Activated T-cell treated with anti-CD3 and anti-CD28 coated beads, Interleukin-2, amount 50 U/mL, for 72 hours (primary cell): ENCODE measurements at places on chromosomes 4 and X.
A peak's percentile ranks its signal among the peaks of the same experiment; 100 is the strongest.

DNA sequence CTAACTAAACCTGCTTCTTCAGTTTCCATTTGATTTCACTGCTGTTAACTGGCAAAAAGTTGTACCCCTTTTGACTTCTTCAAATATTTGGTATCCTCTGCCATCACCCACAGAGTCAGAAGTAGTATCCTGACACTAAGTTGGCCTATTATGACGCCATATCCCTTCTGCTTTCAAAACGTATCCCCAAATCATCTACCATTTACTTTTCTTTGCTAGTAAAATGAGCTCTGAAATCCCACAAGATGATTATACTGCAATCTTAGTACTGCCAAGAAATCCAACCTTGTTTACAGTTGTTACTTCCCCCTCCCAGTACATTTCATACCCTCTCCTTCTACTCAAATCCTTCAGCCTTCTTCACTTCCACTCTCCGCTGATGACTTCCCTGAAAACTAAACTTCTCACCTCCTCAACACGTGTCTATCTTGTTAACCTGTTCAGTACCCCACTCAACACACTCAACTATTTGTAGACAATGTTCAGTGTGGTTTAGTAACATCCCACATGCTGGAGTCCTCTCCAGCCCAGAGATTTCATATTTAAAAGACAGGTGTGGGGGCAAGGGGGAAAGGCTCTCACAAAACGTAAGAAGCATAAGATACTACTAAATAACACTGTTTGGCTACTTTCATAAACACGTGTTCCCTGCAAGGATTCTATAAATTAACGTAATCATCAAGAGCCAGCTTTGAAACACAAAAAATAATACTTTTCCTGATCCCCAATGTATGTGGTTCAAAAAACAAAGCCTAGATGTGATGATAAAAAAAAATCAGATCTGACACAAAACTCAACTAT, 1.3 kb downstream of the NAF1 start:
- DNase-seq = no peak
- H3K27me3 ChIP-seq = no peaks in the 10 kb centered on the region
- peak overlapping the region; percentile 89 for H3K4me3 ChIP-seq
- H3K36me3 ChIP-seq = peaks cover 20% of the 10 kb centered on the region
- H3K4me1 ChIP-seq = peaks cover 40% of the 10 kb centered on the region

GRCh38 chr4:187309456-187309855, 585.8 kb upstream of the FAT1 start:
- H3K4me3 ChIP-seq = no peak overlapping the region
- H3K27ac ChIP-seq = no peak overlapping the region
- no peak for DNase-seq
- H3K27me3 ChIP-seq = no peaks in the 10 kb centered on the region
- no peaks in the 10 kb centered on the region for H3K36me3 ChIP-seq

DNA sequence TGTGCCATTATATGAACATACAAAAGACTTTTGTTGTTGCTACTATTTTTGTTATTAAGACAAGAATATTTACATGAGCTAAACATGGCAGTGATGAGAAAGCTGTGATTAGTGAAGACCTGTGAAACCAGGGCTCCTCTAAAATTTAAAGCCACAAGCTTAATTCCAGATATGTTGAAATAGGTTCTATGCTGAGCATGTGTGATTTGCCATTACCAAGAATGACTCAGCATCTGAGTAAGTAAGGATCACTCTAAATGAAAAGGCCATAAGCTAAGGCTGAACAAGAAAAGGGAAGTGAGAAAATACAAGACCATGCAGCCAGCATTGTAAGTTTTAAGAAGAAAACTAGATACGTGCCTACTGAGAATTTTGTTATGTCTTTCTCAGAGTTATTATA, 75.9 kb upstream of the CAMK2D start:
- H3K4me3 ChIP-seq = no peak overlapping the region
- H3K36me3 ChIP-seq = no peaks in the 10 kb centered on the region
- DNase-seq = no peak
- peaks cover 5% of the 10 kb centered on the region for H3K27me3 ChIP-seq
- H3K27ac ChIP-seq = no peak overlapping the region

DNA sequence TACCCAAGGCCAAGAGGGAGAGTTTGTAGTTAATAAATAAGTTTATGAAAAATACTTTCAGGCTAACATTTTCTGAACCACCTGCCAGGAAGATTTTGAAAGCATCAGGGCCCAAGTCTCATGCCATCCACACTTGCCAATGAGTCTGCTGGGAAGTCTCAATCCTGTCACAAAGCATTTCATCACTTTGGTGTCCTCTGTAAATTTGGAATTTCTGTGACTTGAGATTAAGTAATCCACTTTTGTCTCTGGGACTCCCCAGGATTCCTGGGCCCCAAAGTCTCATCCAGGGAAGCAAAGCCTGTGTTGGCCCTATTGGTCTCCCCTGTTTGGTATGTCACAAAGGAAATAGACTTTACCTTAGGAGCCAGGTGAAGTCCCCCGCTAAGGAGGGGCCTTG, 99.2 kb upstream of the GPC4 start:
- H3K27me3 ChIP-seq = peaks cover 29% of the 10 kb centered on the region
- no peak overlapping the region for H3K27ac ChIP-seq
- no peak for DNase-seq
- H3K4me3 ChIP-seq = no peak overlapping the region

DNA sequence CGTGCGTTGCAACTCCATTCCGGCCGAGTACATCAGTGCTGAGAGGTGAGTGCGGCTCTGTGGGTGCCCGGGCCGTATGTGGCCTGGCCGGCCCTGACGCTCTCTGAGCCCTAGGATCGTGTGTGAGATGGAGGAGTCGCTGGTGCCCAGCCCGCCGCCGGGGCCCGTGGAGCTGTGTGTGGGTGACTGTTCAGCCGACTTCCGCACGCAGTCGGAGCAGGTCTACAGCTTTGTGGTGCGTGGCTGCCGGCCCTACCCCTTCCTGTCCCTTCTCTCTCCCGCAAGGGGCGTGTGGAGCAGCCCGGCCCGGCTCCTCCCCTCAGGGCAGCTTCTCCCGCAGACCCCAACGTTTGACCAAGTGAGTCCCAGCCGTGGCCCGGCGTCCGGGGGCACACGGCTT, 8.0 kb downstream of the PLXNA3 start:
- no peak for DNase-seq
- H3K27me3 ChIP-seq = no peaks in the 10 kb centered on the region
- peaks cover 1% of the 10 kb centered on the region for H3K36me3 ChIP-seq

GRCh38 chr4:150010525-150011126, 67.6 kb upstream of the DCLK2 start:
- H3K27me3 ChIP-seq = peaks cover 4% of the 10 kb centered on the region
- H3K27ac ChIP-seq = no peak overlapping the region
- no peak overlapping the region for H3K4me3 ChIP-seq
- no peak for DNase-seq
- H3K36me3 ChIP-seq = no peaks in the 10 kb centered on the region

DNA sequence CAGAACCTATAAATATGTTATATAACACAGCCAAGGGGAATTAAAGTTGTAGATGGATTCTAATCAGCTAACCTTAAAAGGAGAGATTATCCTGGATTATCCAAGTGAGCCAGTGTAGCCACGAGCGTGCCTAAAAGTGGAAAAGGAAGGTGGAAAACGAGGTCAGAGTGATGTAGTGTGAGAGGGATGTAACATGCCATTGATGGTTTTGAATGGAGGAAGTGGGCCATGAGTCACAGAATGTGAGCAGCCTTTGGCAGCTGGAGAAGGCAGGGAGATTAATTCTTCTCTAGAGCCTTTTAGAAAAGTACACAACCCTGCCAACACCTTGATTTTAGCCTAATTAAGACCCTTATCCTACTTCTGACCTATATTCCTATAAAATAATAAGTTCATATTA, 149.1 kb downstream of the SLC39A8 start:
- H3K36me3 ChIP-seq = no peaks in the 10 kb centered on the region
- H3K27ac ChIP-seq = no peak overlapping the region
- no peaks in the 10 kb centered on the region for H3K27me3 ChIP-seq

GRCh38 chr4:187208651-187209050, 485.0 kb upstream of the FAT1 start:
- no peaks in the 10 kb centered on the region for H3K4me1 ChIP-seq
- no peaks in the 10 kb centered on the region for H3K27me3 ChIP-seq
- H3K36me3 ChIP-seq = no peaks in the 10 kb centered on the region
- H3K4me3 ChIP-seq = no peak overlapping the region

GRCh38 chrX:44484607-44485146, 58.0 kb downstream of the FUNDC1 start:
- no peaks in the 10 kb centered on the region for H3K4me1 ChIP-seq
- H3K27me3 ChIP-seq = peaks cover 61% of the 10 kb centered on the region
- H3K27ac ChIP-seq = no peak overlapping the region

GRCh38 chrX:40908026-40908425, 172.7 kb upstream of the MED14 start:
- peaks cover 9% of the 10 kb centered on the region for H3K27me3 ChIP-seq
- no peaks in the 10 kb centered on the region for H3K36me3 ChIP-seq
- H3K27ac ChIP-seq = no peak overlapping the region
- no peak for DNase-seq
- H3K4me3 ChIP-seq = no peak overlapping the region

DNA sequence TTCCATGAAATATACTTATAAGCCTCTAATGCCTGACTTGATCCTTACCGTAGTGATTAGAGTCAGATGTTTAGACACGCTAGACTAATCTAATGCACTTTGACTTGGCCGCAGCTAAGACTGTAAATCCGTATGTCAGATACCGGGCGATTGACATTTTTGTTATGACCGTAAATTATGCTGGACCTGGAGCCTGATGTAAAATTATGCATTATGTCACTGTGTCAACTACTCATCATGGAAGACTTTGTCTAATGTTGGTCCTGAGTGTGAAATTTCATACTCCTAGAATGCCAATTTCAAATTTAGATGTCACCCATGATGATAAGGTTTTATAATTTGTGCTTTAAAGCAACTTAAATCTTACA, 123.6 kb upstream of the LIMCH1 start:
- no peaks in the 10 kb centered on the region for H3K4me1 ChIP-seq
- H3K27me3 ChIP-seq = no peaks in the 10 kb centered on the region
- no peak overlapping the region for H3K4me3 ChIP-seq

DNA sequence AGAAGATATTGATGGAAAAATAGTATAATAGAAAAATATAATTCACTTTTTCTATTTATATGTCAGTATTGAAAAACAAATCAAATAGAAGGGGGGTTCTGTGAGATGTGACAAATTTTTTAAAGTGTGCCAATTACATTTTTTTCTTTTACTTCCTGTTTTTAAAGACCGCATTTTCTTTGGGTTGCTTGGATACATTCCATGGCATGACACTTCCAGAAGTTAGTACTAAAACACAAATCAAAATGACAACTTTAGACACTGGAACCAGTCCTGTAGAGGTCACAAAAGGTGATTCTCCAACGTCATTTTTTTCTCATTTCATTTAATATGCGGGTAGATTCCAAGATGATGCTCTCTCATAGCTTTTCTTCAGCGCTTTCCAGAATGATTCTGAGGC, 116.2 kb upstream of the GNPDA2 start:
- no peak overlapping the region for H3K4me3 ChIP-seq
- DNase-seq = no peak
- H3K36me3 ChIP-seq = no peaks in the 10 kb centered on the region
- H3K27me3 ChIP-seq = no peaks in the 10 kb centered on the region

DNA sequence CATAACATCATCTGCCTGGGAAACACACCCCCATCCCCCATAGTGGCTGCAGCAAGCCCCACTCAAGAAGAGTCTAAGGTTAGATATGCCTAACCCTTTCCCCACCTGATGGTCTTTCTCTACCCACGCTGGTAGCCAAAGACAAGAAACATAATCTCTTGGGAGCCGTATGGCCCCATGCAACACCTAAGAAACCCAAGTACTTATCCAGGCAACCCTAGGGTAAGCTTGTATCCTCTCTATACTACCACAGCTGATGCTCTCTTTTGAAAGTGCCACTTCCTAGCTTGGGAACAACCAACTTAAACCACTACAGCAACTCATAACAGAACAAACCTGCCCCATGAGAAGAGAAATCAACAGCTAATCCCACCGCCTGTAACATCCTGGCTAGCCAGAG, 161.1 kb downstream of the MSN start:
- peaks cover 8% of the 10 kb centered on the region for H3K27me3 ChIP-seq
- no peak overlapping the region for H3K27ac ChIP-seq
- no peaks in the 10 kb centered on the region for H3K4me1 ChIP-seq
- peaks cover 1% of the 10 kb centered on the region for H3K36me3 ChIP-seq
- no peak overlapping the region for H3K4me3 ChIP-seq

DNA sequence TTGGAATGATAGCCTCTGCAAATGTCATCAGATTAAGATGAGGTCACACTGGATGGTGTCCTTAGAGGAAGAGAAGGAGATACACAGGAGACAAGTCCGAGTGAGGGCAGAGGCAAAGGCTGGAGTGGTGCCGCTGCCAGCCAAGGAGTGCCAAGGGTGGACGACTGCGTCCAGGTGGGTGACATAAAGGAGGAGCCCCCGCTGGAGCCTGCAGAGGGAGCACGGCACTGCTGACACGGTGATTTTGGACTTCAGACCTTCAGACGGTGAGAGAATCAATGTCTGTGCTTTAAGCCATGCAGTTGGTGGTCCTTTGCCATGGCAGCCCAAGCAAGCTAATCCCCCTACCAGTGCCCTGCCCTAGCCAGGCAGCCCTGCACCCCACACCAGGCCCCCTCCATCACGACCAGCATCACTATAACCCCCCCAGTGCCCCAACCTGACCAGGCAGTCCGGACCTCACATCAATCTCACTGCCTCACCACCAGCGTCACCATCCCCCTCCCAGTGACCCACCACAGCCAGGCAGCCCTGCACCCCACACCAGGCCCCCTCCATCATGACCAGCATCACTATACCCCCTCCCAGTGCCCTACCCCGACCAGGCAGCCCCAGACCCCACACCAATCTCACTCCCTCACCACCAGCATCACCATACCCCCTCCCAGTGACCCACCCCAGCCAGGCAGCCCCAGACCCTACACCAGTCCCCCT, 130.0 kb downstream of the HMX1 start:
- no peak for DNase-seq
- no peak overlapping the region for H3K27ac ChIP-seq
- H3K36me3 ChIP-seq = no peaks in the 10 kb centered on the region
- no peak overlapping the region for H3K4me3 ChIP-seq
- H3K27me3 ChIP-seq = no peaks in the 10 kb centered on the region

GRCh38 chr4:86043755-86044592, 315.9 kb downstream of the MAPK10 start:
- H3K4me3 ChIP-seq = no peak overlapping the region
- H3K36me3 ChIP-seq = no peaks in the 10 kb centered on the region
- DNase-seq = peak; percentile 6

DNA sequence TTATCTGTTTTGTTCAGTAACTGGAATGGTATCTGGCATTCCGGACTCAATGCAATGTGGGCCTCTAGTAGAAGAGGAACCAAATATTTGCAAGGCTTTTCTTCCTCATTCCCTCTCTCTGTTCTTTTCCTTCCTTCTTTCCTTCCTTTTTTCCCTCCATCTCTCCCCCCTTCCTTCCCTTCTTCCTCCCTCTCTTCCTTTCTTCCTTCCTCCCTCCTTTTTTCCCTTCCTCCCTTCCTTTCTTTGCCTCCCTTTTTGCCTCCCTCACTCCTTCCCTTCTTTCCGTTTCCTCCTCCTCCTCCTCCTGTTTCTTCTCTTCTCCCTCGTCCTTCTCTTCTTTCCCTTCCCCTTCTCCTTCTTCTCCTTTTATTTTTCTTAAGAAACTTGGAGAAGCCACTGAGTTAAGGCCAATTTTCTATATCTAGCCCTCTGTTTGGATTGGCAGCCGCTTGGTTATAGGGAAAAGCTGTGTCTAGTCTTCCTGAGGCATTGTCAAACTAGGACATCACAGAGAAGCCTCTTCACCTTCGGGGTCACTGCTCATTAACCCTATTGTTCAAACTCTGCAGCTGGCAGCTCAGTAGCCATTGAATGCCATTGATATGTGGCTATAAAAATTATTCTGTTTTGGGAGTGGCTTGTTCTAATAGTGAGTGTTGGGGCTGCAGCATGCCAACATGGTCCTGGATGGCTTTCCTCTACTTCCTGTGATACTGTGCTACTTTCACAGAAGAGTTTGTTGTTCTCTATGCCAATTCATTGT, 95.9 kb downstream of the CFAP299 start:
- DNase-seq = no peak
- no peaks in the 10 kb centered on the region for H3K4me1 ChIP-seq
- no peak overlapping the region for H3K27ac ChIP-seq
- no peak overlapping the region for H3K4me3 ChIP-seq
- no peaks in the 10 kb centered on the region for H3K27me3 ChIP-seq
- no peaks in the 10 kb centered on the region for H3K36me3 ChIP-seq
